ENCODE measurements at places on chromosomes 3 and 15.

DNA sequence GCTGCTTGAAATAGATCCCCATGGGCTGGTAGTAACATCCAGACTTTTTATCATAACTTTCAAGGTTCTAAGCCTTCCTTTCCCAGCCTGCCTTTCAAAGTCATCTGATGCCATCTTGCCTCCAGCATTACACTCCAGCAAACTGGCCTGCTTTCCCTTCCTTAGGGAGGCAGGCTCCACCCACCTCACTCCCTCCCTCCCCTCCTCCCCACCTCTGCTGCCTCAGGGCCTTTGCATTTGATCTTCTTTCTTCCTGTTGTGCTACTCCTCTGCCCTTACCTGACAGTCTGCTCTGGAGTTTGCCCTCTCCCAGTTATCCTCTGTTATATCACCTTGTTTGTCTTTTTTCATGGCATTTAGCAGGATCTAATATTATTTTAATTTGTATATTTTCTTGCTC lies 319.5 kb downstream of the KCNH8 start:
- DNase-seq = no peak

GRCh38 chr3:18223974-18224373 lies 201.2 kb downstream of the SATB1 start:
- no peak for DNase-seq

DNA sequence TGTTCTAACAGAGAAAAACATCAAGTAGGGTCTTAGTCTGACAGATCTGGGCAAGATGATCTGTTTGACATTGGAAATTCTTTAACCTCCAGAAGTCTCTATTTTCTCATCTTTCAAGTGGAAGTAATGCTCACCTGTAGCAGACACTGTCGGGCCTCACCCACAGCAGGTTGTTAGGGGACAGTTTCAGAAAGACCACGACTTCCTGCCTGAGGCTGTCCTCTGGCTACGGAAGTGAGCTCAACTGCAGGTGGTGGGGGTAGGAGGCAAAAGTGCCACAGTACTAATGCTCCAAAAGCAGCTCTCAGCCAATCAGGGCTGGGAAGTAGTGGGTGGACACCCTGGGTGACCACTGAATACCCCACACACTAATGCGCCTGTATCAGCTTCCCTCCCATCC lies 111.4 kb upstream of the TOPAZ1 start:
- DNase-seq = no peak

- DNase-seq = no peak
These were observed 284.7 kb upstream of the STT3B start for GRCh38 chr3:31247850-31248562.

DNA sequence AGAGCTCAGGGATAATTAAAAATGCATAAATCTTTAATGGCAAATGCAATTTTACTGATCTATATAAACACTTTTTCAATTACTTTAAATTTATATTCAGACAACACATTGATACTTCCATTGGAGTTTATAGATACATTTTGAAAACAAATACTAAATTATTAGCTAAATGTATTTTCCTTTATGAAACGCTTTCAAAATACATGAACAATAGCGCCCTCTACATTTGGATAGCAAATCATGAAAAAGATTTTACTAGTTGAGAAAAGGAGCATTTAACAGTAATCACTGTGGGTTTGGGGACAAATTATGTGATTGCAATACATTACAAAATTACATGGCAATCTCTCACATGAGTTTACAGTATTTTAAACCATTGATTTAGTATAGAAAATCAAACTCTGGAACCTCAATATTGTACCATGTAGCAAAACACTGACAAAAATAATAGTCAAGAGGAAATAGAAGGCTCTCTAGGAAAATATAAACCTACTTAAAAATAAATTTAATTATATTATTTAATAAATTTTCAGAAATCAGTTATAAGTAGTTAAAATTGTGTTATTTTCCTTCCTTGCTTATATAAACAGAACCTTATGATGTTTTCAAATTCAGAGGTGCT lies 207.9 kb downstream of the ZIC1 start:
- DNase-seq = no peak
